ENCODE measurements at places on chromosomes 5 and 9. TPM values are rescaled to one million over a fixed set of nuclear protein-coding genes. Genes with fewer than 3 reads are reported as not detected.

Gene ADAMTS6
- 27.5 TPM for total RNA-seq

Gene STK32A
- 25.4 TPM for total RNA-seq

Gene EFNA5
- 22.6 TPM for total RNA-seq

Gene TBC1D2
- 2.8 TPM for total RNA-seq

Gene ARL15
- total RNA-seq, result 59.3 TPM

Gene RFESD
- total RNA-seq, result 2.3 TPM
